ENCODE measurements at places on chromosomes 5 and 9.

DNA sequence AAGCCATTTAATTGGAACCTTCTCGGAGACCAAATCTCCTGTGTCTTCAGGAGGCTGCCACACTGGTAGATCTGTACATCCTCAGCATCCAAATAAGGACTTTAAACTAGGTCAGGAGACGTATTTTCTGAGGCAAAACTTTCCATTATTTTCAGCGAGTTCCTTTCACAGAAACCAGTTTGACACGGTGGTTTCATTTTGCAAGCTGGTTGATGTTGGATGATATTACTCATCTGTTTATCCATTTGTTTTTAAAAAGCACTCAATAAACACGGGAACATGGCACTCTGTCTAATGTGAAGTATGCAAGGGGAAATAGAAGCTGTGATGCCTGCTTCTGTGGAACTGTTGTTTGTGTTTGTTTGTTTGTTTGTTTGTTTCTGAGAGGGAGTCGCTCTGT is 199.6 kb downstream of the ERCC6L2 start:
- no peak for DNase-seq

DNA sequence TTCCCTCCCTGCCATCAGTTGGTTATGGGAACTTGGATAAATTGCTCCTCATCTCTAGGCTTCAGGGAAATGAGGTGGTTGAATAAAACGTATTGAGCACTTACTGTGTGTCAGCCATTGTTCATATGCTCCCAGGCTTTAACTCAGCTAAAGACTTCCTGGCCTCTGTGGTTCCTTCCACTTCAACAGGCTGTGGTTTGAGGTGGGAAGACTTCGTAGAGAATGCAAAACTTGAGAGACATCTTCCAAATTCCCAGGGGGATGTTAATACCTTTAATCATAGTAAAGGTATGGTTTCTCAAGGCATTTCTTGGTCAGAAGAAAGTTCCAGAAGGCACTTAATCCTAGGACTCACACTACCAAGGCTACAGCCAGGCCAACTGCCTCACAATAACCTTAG is 1.5 kb upstream of the GPX3 start:
- no peak for DNase-seq

DNA sequence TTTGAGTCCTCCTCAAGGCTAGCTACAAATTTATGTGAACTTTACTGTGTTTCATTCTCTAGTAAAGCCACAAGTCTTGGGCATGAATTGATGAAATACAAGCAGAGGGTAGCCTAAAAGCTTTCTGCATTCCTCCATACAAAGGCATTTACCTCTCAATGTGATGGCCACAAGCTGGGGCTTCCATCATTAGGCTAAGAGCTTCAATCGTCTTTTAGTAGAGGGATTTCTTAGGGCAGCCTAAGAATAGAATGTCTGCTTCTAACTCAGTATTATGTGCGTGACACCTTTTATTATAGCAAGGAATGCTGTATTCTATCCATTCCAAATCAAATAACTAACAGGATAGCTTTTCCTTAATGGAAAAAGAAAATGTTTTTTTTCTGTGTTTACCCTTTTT is 3.7 kb downstream of the PLAC8L1 start:
- DNase-seq: no peak

GRCh38 chr9:130845901-130846481 is 10.9 kb downstream of the ABL1 start:
- no peak for DNase-seq

GRCh38 chr5:147479444-147479843 is 30.4 kb downstream of the DPYSL3 start:
- DNase-seq: no peak

DNA sequence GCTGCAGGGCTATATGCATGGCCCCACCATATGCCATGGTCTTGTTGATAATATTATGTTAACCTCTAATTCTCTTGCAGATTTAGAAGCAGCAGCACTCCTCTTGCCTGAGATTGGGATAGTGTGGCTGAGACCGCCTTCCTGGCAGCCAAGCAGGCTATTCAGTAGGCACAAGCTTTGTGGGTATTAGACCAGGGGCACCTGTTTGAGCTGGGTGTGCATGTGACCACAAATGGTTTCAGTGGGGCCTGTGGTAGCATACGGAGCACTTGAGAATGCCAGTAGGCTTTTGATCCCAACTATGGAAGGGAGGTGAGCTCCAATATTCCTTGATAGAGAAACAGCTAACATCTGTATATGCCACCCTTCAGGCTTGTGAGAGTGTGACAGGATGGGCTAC is 625.1 kb upstream of the NUDT12 start:
- DNase-seq: no peak

- DNase-seq: no peak
These were observed 64.6 kb upstream of the HAPLN1 start for GRCh38 chr5:83785176-83785668.

- no peak for DNase-seq
These were observed 18.7 kb downstream of the SLC46A2 start for GRCh38 chr9:112872019-112872418.

- DNase-seq: no peak
These were observed 488 bp downstream of the SKIC3 start for GRCh38 chr5:95554331-95554646.

- no peak for DNase-seq
These were observed 470.5 kb downstream of the PDE4D start for GRCh38 chr5:59423021-59423420.

DNA sequence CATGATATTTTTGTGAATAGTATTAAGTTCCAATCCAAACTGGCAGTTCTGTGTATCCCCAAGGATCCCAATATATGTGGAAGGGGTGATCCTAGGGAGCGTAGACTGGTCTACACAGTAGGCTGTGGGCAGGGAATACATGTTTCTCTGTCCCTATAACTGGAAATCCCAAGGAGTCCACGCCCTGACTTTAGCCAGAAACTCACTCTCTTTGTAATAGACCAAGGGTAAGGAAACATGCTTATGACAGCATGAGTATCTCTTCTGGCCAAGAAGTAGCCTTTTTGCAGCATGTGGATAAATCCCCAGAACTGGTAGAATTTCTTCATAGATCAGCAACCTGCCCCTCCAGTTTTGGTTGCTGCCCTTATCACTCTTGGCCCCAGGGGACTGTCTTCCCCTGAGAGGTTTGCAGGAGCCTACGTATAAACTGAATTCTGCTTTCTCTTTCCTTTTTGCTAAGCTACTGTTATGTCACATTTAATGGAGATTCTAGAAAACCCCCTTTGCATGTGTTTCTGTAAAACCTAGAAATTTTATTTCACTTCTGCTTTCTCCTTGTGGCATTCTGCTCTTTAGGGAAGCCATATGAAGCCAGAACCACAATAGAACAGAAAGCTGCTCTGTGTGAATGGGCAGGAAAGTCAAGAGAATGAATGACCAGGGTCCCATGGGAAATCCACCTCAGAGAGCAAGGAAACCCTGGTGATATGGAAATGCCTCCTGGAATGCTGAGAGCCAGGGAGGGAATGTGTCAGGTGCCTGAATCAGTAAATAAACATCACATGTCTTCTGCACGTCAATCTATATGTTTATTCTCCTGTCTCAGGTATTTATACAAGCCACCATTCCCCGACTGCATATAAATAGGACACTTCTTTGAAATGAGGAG is 3.5 kb downstream of the IFNA2 start:
- DNase-seq: no peak

- DNase-seq: no peak
These were observed 1096.9 kb upstream of the NUDT12 start for GRCh38 chr5:104659497-104659896.

- no peak for DNase-seq
These were observed 141.2 kb upstream of the SLC28A3 start for GRCh38 chr9:84481636-84482218.

- no peak for DNase-seq
These were observed 35.6 kb upstream of the SSBP2 start for GRCh38 chr5:81786496-81786895.

DNA sequence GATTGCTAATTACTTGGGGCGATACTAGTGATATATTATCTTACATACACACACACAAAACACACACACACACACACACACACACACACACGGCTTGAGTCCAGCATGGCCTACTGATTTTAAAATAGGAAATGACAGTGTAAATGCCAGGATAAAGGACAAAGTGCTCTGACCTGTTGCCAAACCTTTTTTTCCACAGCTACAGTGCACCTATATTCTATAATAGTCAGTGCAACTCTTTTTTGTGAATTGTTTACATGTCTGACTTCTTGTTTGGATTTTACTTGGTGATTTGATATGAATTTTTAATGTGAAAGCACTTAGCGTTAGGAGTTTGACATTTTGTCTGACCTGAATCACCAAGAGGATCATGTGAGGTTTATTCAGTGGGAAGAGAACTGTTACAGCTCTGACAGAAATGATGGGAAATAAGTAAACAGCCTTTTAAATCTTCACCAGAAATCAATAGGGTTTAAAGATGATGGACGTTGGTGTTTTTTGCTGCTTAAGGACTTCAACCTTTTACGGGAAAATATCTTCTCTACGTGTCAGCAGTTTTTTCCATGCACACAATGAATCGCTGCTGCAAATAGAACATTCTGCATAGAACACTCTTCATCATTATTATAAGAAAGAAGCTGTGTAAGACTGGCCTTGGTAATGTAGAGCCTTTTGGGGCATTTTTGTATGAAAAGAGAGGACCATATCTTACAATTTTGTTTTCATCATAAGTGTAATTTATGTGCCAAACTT is 218.5 kb downstream of the RANBP17 start:
- no peak for DNase-seq

DNA sequence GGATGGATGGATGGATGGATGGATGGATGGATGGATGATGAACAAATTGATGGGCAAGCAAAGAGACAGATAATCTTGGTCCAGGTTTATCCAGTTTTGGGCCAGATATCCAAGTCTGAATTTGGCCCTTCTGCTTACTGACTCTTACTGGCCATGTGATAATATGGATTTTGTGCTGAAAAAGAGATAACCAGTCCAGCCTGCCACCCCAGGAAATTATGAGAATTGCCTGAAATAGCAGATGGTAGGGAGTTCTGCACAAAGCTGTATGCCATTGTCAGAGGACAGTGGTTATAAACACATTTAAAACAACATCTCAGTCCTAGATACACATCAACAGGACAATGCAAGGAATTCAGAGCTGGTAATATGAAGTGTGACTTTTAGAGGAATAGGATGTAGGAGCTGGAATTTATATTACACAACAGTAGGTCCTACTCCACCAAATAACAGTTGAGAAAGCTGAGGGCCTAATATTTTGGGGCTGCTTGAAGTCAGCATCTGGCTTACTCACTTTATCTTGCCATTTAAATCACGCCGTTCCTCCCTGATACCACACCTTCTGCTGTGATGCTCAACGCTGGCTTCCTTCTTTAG is 9.0 kb upstream of the FAT2 start:
- no peak for DNase-seq

- no peak for DNase-seq
These were observed 185.5 kb downstream of the SPOCK1 start for GRCh38 chr5:137313526-137314175.

- DNase-seq: no peak
These were observed 22.4 kb downstream of the TRIO start for GRCh38 chr5:14165375-14166106.

DNA sequence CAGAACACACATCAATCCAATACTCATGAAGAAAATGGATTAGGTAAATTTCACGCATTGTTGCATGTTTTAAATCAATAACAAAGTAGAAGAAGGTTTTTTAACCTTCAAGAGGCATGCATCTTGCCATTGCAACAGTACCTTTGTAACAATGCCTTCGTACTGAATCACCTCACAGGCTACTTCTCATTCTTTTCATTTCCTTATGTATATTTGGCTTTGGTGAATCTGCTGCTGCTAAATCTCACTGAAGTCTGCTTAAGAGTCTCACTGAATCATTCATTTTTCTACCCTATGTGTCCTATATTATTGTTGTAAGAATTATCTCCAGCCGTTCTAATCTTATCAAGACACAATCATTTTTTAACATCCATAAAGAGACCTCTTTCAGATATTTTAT is 152.5 kb downstream of the CDH10 start:
- no peak for DNase-seq

- no peak for DNase-seq
These were observed 11.4 kb upstream of the ANKRD33B start for GRCh38 chr5:10552183-10553143.

DNA sequence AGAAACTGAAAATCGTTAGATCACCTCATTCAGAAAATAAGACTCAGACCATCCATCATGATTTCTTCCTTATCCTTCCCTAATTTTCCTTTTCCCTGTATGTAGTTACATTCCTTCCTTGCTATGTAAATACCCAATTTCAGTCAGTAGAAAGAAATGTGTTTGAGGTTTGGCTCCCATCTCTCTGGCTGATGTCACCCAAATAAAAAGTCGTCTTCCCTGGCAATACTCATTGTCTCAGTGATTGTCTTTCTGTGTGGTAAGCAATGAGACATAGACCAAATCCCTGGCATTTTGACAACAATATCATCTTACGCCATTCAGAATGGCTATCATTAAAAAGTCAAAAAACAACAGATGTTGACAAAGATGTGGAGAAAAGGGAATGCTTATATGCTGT is 303.9 kb upstream of the EDIL3 start:
- no peak for DNase-seq

Measured in activated T-cell treated with anti-CD3 and anti-CD28 coated beads, Interleukin-2, amount 50 U/mL, for 1 hour (primary cell).